ENCODE measurements at places on chromosomes 4 and X.

DNA sequence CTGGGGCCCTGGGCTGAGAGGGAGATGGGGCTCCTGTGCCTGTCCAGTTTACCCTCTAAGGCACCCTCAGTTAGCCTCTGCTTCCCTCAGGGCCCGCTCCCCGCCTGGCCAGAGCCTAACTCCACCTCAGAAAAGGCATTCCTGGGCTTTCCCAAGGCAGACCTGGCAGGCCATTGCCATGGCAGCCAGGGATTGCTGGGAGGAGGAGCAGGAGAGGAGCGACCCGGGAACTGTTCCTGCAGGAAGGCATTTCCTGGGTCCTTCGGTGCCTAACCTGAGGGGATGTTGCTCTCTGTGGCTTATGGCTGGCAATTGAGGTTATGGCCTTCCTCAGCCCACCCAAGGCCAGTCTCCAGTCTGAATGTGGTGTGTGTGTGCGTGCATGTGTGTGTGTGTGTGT is 131.3 kb downstream of the PJA1 start:
- no peak for DNase-seq

- DNase-seq: no peak
These were observed 42.0 kb downstream of the TEC start for GRCh38 chr4:48227662-48228061.

- DNase-seq: no peak
These were observed 71.0 kb downstream of the RELL1 start for GRCh38 chr4:37615059-37615719.

- peak; percentile 77 for DNase-seq
These were observed 16.8 kb upstream of the LAMP2 start for GRCh38 chrX:120485638-120486520.

DNA sequence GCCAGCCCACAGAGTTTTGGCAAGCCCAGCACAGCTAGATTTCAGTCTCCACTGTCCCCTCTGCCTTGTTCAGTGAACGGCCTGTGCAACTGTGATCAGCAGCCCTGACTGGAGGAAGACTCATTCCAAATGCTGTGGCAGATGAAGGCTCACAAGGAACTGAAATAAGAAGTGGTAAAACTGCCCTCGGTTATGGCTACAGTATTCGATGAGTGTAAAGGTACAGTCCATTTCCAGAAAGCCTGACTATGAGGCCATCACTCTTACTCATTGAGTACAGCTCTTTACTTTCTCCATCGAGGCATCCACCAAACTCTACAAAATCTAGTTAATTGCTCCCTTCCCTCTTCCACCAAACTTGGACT is 69.1 kb downstream of the RHOH start:
- DNase-seq: no peak

GRCh38 chr4:13701937-13702446 is 74.5 kb upstream of the BOD1L1 start:
- no peak for DNase-seq

DNA sequence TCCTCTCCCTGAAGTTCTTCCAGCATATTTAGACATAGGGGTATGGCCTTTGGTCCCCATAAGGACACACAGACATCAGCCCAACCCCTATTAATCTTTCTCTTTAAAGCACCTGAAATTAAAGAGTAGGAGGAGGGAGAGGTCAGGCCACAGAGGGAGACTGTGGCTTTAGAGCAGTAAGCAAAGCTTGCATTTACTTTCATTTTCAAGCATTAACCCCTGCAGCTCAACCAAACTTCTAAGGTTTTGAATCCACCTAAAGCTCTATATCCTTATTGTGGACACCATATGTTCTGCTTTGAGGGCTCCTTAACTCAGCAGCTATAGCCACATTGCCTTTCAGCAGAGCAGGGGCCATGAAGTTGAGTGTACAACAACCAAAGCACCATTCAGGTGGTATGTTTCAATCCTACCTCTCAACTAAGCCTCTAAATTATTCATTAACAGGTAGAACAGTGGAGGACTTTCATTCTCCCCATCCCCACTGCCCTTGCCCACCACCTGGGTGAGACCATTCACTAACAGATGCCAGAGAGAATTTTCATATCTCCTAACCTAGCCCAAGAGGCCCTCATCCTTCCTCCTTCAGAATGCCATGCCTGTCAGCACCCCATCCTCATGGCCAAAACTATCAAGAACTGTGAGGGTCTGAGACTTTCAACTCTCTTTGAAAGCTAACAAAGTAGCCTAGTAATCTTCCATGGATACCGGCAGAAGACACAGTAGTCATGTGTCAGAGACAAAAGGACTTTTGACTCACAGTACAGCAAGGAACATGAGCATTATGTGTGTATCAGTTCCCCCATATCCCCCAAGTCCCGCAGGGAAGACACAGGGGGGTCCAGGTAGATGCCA is 20.8 kb downstream of the LIN54 start:
- DNase-seq: no peak

DNA sequence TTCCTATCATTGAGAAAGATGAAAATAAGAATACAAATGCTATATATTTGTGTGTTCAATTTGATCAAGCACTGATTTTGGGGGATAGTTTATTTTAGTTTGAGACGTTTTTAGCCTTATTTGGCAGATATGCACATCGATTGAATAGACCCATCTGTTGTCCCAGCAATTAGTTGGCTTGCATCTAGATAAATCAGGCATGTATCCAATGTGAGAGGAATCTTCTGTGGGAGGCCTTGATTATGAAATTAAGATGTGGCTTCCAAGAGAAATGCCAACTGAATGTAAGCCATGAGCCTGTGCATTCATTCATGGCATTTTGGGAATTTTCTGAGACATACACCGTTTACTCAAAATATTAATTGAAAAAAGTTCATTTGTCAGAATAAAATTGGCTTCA is 623.1 kb downstream of the TECRL start:
- no peak for DNase-seq

DNA sequence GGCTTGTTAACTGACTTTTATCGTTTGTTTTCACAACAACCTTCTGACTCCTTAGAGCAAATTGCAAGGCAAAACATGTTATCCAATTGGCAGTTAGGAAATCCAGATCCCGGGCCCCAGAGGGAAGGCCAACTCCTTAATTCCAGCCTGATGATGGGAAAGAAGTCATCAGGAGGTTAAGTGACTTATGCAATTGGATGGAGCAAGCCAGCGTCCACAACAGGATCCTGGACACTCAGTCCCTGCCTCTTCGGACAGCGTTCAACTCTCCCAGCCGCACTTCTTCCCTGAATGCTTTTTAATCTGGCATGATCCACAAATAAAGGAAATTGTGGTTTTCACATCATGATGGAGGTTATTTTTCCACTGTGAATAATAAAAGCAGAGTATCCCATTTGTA is 310.1 kb downstream of the RAB28 start:
- DNase-seq: peak; percentile 73

GRCh38 chrX:132602701-132603100 is 113.9 kb upstream of the MBNL3 start:
- DNase-seq: no peak

- no peak for DNase-seq
These were observed 915.5 kb downstream of the FAT4 start for GRCh38 chr4:126230269-126230668.

DNA sequence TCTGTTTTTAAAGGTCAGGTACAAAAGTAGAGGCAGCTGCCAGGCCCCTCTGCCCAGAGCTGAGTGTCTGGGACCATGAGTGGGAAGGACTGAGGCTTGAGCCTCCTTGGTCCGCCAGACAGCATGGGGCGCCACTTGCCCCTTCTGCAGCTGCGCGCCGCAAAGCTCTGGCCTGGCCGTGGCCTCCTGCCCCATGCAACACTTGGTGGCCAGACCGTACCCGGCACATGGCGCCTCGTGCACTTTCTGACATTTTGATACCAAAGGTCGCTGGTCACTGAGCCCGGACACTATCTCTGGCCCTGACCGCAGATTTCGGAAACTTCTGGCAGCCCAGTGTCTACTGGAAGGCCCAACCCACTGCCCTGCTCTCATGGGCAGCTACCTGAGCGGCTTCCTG is 18.6 kb downstream of the CLTRN start:
- no peak for DNase-seq

DNA sequence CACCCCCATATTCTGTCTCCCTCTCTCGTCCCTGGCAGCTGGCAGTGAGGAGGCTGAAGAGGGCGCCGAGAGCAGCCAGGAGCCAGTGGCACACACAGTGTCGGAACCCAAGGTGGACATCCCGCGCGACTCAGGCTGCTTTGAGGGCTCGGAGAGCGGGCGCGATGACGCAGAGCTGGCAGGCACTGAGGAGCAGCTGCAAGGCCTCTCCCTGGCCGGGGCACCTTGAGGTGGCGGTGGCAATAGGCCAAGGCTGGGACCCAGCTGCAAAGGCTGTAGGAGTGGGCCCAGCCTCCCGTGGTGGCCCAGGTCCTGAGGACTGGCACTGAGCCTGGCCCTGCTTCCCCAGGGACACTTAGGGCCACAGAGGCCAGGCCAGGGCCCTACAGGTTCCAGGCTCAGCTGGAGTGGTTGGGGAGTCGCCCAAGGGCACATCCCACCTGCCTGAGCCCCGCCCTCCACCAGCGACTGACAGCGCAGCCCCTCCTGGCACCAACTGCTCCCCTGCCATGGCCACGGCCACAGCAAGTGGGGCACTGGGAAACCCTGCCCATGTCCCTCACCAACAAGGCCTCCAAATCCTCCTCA is 13.9 kb downstream of the SASH3 start:
- no peak for DNase-seq

GRCh38 chrX:132044953-132045352 is 21.9 kb downstream of the STK26 start:
- DNase-seq: no peak

DNA sequence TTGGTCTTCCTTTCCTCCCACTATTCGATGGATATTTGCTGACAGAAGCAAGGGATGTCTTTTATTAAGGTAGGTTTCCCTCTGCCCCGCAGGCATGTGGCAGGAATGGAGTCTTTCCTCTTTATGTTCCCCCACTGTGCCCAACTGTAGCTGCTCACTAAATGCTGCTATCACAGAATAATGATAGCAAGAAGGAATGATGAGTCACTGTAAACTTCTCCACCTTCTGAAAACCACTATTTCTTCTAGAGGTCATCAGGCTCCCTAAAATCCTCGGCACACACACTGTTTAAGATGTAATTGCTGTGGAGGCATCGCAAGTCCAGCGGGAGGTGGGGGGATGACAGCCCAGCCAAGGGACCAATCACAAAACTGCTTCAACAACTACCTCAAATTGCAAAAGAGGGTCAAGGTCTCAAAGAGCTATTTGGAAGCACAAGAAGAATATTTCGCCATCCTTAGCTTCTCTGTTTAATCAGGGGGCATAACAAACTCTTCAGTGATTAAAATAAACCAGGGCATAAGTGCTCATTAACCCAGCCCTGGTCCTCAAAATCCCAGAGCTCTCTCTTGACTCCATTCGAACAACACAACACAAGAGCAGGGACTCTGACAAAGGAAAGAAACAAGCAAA is 13.9 kb downstream of the QDPR start:
- no peak for DNase-seq

DNA sequence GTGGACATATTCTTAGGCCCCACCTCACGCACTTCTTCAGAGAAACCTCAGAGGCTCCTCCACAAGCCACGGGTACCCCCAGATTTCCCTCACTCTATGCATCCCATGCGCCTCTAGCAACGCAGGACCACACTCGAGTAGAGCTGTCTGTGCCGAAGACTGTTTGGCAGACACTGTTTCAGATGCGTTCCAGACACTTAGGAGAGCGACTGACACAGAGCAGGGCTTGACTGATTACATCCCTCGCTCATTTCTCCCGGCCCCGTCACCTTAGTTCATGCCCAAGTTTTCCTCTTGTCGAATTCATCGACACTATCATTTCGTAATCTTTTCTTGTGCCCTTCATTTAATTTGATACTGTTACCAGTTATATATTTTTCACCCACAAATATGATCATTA is 15.0 kb downstream of the SORBS2 start:
- DNase-seq: no peak

DNA sequence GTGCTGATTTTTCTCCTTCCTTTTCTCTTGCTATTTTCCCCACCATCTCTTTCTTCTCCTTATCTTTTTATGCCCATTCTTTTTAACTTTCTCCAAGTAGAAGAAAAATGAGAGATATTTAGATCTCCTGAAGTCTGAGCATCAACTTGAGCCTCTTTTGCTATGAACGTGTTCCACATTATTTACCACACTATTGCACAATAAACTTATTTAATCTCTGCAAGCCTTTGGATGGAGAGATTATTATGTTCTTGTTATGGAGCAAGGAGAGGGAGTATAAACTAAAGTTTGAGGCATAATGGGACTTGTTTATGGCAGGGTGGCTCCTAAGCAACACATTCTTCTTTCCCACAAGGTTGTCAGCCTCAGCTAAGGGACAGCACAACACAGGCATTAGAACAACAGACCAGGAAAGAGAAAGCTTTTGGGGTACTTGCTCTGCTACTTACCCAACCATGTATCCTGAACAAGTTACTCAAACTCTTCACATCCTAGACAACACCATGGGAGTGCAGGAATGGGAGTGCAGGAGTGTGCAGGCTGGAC is 365.5 kb upstream of the BOD1L1 start:
- DNase-seq: no peak

DNA sequence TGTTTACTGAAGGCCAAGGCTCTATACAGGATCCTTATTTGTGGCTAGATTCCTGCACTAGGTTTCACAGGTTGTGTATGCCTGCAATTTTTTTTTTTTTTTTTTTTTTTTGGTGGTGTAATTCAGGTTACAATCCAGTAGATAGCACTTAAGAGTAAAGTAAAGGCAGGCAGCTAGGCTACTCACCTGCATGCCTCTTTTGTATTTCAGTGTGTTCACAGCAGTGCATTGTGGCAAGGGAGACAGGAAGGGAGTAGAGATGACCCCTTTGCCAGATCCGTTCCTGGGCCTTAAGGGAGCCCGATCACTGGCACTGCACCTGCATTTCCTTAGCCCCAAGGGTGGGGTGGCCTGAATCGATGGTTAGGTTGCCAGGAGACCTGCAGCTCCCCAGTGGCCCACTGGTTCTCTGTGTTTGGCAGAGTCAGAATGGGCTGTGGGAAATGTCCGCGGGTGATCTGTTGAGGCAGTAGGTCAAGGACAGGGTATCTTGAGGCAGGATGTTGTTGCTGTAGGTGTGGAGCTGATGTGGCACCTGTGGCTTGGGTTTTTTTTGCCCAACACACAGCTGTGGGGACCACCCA is 374.9 kb upstream of the AADAT start:
- DNase-seq: no peak

GRCh38 chr4:77712675-77713074 is 106.5 kb downstream of the CNOT6L start:
- no peak for DNase-seq

DNA sequence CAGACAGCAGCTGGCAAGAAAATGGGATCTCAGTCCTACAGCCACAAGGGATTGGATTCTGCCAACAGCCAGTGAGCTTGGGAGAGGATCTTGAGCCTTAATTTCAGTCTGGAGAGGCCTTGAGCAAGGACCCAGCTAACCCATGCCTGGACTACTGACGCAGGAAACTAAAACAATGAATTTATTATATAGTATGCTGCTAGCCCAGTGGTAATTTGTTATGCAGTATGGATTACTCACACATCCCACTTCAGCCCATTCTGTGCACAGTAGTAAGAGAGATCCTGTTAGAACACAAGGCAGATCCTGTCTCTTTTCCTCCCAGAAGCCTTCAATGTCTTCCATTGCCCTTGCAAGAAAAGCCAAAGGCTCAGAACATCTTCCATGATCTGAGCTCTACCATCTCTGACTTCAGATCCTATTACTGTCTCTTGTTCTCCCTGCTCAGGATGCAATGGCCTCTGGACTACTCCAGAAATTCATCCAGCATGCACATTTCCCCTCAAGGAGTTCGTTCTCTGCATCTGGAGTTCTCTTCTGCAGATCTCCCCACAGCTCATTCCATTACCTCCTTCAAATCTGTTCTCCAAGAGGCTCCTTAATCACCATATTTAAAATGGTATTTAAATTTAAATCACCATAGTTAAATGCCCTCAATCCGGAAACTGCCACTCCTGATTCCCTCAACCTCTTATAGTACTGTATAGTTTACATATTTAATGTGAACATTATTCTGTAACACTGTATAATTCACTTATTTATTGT is 27.6 kb downstream of the SMIM20 start:
- DNase-seq: no peak

Data from left hindlimb (tissue), 1 donor.